Cardiac septum (tissue), 1 donor: ENCODE measurements at places on chromosomes 5 and 9.

- no peak for DNase-seq
Observed at GRCh38 chr9:89576404-89576839, 28.4 kb upstream of the GADD45G start.

GRCh38 chr5:67509402-67510186, 313.0 kb upstream of the CD180 start:
- no peak for DNase-seq

DNA sequence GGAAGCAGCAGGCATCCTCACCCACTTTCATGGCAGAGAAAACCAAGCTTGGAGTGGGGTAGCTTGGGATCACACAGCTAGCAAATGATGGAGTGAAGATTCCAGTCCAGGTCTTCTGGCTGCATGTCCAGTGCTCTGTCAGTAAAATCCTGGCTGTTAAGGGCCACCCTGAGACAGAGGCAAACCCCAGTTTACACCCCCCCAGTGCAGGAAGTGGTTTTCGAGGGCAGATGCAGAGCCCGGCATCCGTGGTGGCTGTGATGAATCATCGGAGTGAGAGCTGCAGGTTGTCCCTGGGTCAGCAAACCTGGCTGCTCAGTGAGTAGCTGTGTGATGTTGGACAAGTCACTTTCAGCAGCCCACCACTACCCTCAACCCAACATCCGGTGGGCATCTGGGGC, 115.4 kb downstream of the RGS3 start:
- DNase-seq = peak; percentile 93

DNA sequence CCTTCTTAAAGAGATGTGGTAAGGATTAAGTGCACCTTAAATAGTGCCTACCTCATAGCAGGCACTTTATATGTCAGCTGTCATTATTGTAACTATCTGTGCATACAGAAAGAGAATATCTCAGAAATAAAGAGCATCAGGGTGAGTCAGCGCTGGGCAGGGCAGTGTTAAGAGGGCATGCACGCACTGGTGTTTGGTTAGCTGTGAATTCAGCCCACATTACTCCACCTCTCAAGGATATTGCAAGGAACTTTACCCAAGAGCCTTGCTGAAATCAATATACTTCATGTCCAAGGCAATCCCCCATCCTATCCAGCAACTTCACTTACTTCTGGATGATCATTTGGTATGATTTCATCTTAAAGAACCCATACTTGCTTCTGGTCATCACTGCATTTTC, 300.9 kb downstream of the NTRK2 start:
- no peak for DNase-seq

GRCh38 chr9:113449376-113449775, 14.2 kb upstream of the RGS3 start:
- no peak for DNase-seq

- DNase-seq = no peak
Observed at GRCh38 chr5:86748538-86749105, 130.9 kb downstream of the COX7C start.

DNA sequence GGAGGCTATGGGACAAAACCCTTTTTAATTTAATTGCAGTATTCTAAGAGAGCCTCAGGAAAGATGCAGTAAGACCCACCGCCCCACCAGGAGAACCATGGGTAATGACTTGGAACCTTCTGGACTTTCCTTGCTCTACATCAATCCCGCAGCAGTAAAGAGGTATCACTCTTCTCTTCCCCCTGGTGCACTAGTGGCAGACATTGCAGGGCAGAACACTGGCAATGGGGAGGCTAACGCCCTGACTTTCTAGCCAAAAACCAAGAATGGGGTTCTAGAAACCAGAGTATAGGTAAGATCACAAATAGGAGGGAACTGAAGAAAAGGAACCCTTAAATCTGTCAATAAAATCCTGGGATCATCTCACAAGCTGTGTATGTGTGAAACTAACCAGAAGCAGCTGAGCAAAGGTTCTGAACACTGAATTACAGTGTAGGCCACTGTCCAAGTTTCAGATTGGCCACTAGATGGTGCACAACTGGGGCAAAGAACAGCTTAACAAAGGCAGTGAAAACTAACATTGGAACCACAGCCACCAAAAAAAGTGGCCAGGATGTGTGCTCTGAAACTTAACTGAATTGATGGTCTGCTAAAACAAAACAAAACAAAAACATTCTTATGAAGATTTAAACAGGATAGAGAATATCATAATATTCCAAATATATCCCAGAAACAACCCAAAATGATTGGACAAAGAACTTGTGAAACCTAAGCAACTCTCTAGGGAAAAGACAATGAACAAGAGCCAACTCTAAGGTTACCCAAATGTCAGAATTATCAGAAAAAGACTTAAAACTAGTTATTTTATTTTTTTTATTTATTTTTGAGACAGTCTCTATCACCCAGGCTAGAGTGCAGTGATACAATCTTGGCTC, 6.6 kb upstream of the FAM151B start:
- no peak for DNase-seq

DNA sequence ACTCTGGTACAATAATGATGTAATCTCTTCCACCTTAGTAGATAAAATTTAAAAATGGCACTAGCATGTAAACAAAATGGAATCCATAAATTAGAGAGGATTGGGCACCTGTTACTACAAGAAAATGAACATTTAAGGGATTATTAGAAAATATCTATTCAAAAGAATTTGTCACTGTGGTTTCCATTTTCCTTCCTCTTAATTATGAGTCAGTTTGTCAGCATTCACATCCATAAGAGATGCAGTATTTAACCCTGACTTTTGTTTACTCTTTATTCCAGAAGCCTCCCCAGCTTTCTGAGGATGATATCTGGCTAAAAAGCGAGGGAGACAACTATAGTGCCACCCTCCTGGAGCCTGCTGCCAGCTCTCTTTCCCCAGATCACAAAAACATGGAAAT, 72.1 kb downstream of the C9orf152 start:
- DNase-seq = no peak

DNA sequence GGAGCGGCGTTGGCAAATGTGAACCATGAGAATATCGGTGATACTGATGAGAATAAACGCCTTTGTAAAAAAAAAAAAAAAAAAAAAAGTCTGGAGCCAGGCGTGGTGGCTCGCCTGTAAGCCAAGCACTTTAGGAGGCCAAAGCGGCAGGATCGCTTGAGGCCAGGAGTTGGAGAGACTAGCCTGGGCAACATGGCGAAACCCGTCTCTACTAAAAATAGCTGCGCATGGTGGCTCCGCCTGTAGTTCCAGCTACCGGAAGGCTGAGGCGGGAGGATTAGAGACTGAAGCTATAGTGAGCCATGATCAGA, 425 bp upstream of the NFX1 start:
- no peak for DNase-seq

GRCh38 chr9:96661711-96662110, 6.6 kb upstream of the PRXL2C start:
- no peak for DNase-seq

- DNase-seq = peak; percentile 90
Observed at GRCh38 chr5:41869151-41869723, 988 bp downstream of the OXCT1 start.

DNA sequence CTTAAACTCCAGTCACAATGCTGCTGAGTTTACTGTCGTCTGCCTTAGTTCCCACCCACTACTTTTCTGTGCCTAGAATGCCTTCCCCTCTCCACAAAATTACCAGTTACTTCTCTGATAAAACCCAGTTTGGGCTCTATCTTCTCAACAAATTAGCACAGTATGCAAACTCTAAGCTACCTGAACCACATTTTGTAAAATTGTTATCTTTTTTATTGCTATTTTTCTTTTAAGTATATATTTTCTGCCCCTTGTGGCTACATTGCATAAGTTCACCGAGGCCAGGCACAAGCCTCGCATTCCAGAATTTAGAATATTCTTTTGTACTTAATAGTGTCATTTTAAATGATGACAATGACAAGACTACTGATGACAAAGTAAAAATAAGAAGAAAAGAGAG, 60.0 kb downstream of the POU5F2 start:
- no peak for DNase-seq

DNA sequence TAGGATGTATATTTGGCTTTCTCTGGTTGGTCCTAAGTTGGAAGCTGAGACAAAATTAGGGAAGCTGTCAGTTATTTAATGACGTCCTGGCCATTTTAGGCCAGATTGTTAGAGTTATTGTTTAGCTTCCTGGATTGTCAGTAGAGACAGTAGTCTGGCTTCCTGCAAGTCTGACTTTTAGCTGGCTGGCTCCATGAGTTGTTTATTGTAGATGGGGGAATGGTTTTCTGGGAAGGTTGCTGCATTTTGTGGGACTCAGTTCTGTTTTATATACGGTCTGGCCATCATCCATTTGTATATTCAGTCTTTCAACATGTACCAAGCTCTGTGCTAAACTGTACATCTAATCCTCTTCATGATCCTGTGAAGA, 68.3 kb downstream of the SGCD start:
- no peak for DNase-seq

GRCh38 chr5:95830226-95830625, 7.7 kb upstream of the GLRX start:
- no peak for DNase-seq

DNA sequence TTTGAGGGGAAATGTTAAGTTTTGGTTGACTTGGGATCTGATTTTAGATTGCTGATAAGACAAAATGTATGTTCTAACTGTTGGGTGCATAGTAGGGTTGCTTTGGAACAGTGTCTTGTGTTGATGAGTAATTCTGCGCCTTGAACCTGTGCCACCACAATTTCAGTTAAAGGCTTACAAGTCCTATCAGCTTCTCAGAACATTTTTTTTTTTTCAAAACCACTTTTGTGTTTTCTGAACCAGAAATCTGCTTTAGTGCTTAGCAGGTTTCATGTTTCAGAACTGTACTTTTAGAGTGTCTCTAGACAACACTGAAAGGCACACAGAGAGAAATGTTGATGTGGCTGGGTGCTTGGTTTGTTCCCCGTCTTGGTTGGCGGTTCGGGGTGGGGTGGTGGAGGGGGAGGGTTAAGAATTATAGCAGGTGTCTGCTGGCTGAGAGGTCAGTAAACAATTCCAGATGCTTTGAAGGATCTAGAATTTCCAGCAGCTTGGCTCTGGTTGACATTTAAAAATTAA, 84.6 kb downstream of the ANKRD55 start:
- no peak for DNase-seq

GRCh38 chr5:77642738-77643653, 4.5 kb upstream of the OTP start:
- DNase-seq = no peak

DNA sequence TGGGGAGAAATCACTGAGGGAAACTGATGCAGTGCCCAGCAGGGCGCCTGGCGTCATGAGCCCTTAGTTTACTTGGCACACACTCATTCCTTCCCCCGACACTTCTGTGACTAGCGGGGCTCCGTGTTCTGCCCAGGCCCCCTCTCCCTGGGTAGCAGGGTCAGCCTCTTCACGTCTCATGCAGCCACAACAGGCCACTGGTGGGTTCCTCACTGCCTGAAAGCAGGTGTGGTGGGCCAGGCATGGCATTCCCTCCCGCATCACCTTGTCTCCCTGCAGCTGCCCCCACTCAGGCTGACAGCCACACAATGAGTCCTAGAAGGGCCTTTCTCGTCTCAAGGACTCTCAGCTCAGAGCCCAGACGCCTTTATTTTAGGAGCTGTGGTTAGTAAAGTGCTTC, 51.1 kb upstream of the CPLX2 start:
- no peak for DNase-seq

- DNase-seq = no peak
Observed at GRCh38 chr5:139745132-139745799, 50.3 kb upstream of the PSD2 start.

GRCh38 chr5:153043886-153044285, 446.6 kb upstream of the GRIA1 start:
- DNase-seq = no peak

DNA sequence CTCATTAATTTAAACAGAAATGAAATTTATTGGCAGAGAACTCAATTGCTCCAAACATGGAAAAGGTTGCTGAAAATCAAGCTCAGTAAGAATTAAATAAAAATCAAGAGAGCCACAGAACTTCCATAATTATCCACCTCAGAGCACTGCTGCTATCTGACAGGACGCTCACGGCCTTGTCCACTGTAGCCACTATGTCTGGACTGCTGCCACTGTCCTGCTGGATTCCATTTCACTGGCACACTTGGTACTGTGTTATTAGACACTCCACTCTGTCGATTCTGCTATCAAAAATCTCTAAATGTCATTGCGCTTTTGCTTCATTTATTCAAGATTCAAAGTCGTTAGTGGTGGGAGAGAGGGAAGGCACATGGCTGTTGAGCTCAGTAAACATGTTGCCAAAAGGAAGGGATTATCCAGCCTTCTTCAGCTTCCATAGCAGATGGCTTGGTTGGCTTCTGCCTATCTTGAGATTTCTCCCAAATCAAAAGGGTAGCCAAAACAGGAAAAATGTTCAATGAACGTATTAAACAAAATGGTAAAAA, 815.0 kb downstream of the CDH18 start:
- DNase-seq = no peak

DNA sequence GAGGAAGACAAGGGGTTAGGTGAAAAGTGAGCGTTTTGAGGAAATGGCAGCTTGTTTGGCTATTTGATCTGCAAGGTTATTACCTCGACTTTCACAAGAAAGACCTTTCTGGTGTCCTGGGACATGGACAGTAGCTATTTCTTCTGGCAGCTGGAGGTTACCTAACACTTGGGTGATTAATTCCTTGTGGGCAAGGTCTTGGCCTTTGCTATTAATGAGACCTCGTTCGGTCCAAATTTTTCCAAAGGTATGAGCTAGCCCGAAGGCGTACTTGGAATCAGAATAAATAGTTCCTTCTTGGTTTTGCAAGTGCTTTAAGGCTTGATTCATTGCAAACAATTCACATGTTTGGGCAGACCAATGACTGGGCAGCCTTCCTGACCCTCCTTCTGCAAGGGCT, 4.9 kb downstream of the GTF3C5 start:
- peak; percentile 2 for DNase-seq

- no peak for DNase-seq
Observed at GRCh38 chr5:115180165-115180709, 10.5 kb upstream of the TRIM36 start.

DNA sequence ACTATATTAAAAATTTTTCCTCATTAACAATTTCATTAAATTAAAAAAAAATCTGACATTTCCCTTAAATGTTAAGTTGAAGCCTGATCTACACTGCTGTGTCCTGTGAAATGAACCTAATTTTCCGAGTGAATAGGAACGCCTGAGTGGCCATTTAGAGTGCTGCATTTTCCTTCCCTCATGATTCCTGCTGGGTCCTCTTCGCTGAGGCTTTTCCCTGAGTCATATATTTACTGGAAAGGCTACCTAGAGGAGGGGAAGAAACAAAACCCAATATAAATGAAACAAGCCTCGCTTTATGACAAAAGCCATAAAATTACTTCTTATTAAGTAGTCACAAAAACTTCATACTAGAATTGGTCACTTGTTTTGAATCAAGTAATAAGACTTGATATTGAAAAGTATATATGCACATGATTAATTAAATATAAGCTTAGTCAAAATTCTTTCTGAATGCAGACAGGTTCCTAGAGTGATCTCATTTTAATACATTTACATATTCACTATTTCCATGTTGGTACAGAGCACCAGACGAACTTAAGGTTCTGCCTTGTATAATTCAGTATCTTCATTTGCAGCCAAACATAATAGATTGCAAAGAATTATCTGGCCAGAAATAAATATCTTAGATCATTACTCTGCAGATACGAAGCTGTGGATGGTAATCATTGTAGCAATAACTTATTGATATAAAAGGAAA, 6.3 kb upstream of the ISCA1 start:
- DNase-seq = no peak
